HS-5 (cell line): ENCODE measurements at places on chromosomes 16 and 17.

DNA sequence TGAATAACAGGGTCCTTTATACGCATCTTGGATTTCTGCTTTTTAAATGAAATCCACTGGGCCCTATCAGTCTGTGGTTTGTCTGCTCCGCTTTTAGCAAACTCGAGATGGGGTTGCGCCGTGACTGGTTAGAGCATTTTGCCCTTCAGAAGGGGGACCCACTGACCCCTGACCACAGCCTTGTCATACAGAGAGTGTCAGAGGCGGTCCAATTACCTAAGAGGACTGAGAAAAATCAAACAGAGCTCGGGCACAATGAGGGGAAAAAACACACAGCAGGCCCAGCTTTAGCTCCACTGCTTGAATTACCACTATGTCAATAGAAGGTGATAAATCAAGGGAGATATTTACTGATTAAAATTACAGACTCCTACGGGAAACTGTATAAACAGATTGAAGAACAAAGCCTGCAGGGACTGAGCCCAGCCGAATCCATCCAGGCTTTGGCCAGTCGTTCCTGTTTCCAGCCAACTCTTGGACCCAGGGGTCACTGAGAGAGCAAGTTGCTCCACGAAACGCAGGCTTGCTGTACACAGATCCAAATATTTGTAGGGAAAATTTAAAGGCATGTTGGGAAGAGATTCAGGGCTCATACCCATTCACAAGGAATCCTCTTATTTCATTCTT lies 131.9 kb upstream of the ZFHX3 start:
- DNase-seq: no peak

- no peak for DNase-seq
These were observed 152.3 kb downstream of the ITFG1 start for GRCh38 chr16:47308601-47309000.

- no peak for DNase-seq
These were observed 15.7 kb upstream of the RPL38 start for GRCh38 chr17:74187761-74188160.

DNA sequence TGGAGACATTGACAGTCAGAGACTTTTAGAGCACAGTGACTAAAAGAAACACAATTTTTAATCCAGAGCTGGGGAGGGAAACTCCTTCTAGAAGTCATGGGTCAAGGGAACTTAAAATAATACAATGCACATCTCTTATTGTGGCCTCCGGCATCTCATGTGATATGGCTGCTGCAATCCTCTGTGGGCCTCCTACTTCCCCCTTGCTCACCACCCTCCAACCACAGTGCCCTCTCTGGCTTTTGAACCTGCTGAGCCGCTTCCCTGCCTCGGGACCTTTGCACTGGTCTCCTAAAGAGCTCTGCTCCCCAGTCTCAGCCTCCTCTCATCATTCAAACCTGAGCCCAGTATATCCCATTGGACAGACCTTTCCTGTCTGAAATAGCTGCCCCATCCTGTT lies 47.6 kb downstream of the HS3ST2 start:
- DNase-seq: no peak

DNA sequence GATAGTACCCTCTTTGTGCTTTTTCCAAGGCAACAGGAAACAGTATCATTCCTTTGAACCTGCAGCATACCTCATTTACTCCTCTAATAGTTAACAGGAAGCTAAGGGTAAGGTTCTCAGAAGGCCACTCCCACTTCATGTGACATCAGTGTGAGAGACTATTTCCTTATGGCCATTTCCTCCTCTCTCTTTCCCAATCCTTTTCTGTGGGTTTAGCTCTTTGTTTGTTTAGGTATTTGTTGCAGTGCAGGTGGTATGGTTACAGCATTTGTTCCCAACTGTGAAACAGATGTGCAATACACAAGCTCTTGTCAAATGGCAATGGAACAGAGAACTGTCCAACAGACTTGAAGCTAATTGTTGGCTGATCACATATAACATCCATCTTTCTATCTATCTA lies 14.7 kb downstream of the TMC5 start:
- DNase-seq: no peak

- DNase-seq: no peak
These were observed 10.0 kb upstream of the RIPOR1 start for GRCh38 chr16:67518676-67519075.

- no peak for DNase-seq
These were observed 54.6 kb downstream of the STX8 start for GRCh38 chr17:9521062-9521461.

- DNase-seq: no peak
These were observed 18.2 kb downstream of the MPP3 start for GRCh38 chr17:43814714-43815113.
